Cardiac fibroblast (primary cell): ENCODE measurements at places on chromosomes 6 and 20.

GRCh38 chr6:33018904-33019303 lies 9.5 kb upstream of the HLA-DOA start:
- DNase-seq = peak; percentile 61

GRCh38 chr6:36023996-36024795 lies at the start of gene SLC26A8:
SLC26A8 (minus strand) TSS chr6:36024641; CDS start chr6:36019707, 4,934 bp downstream.
- no peak for DNase-seq

GRCh38 chr20:41425180-41425884 lies 58.7 kb upstream of the EMILIN3 start:
- no peak for DNase-seq

- no peak for DNase-seq
These were observed 46.9 kb downstream of the CDS2 start for GRCh38 chr20:5173751-5174150.

GRCh38 chr20:53738039-53738944 lies 144.7 kb upstream of the ZNF217 start:
- DNase-seq = peak; percentile 87

DNA sequence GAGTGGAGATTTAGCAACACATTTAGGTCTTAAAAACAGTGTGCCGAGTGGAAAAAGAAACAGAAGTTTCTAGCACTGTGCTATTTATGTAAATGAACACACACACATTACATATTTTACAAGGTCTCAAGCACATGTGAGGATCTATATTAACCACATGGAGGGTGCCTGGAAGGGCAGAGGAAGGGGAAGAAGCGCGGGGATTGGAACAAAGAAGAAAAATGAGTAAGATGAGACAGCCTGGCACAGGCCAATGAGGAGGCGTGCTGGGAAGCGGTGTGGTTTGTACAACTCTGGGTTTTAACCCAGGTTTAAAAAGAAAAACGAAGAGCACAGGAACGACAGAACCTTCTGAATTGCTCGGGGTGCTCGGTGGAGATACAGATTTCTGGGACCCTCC lies 5.7 kb downstream of the KCNG1 start:
- no peak for DNase-seq

DNA sequence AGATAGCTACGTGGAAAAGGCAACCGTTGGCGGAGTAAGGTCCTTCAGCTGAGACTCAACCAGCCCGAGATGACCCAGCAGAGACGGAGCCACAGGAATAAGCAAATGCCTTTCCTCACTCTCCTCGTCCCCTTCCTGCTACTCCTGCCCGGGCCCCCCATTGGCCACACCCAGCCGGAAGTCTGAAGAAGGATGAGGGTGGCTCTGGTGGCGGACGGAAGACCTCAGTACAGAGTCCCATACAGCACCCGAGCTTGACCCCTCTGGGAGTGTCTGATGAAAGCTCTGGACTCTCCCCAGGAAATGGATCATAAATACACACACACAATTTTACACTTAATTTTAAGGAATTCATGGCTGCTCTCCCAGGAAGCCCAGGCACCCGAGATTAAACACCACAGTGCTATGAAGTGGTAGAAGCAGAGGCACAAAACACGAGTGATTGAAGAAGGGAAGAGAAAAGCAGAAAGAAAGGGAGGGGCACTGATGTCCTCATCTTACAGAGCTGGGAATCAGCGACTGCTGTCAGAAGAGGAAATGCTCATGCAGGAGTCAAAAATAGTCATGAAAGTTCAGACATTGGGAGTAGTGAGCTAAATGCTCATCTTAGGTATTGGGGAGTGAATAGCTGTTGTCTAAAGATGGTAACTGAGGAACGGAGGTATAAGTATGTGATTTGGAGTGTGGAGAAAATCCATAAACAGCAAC lies 125.6 kb downstream of the BANF2 start:
- DNase-seq = peak; percentile 44

DNA sequence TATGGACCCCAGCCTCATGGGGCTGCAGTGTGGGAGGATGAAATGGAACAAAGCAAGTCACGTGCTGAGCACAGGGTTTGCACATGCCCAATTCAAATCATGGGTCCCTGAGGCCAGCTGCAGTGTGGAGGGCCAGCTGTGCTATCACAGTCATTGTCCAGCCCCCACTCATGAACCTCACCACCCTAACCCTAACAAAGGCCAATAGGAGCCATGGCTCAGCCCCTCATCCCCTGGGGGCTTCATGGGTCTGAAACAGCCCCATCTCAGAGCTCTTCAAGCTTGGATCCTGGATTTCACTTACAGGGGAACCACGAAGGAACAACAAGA lies 125.6 kb upstream of the MAFB start:
- DNase-seq = no peak

DNA sequence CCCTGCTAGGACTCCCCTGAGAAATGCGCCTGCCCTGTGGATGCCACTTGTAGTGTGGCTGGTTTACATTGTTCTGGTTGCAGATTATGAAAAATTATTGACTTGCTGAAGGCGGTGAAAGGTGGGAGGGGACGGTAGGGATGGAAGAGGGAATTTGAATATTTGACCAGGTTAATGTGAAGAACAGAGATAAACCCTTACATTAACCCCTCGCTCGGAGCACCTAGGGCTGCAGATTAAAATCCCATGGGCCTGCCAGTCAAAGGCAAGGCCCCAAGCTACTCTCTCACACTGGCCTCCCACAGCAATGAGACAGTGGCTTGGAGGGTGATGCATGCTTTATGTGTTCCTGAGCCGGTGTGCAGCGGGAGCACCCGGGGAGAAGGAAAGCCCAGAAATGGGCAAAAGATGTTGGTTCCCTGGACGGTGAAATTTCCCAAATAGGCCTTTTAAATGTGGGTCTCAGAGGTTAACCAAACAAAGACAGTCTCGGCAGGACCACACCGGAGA lies 2.5 kb downstream of the FOXF2 start:
- DNase-seq = no peak

- DNase-seq = no peak
These were observed 229.8 kb downstream of the SOX4 start for GRCh38 chr6:21823371-21823770.

- no peak for DNase-seq
These were observed 175.5 kb downstream of the MYLK4 start for GRCh38 chr6:2575236-2575635.

DNA sequence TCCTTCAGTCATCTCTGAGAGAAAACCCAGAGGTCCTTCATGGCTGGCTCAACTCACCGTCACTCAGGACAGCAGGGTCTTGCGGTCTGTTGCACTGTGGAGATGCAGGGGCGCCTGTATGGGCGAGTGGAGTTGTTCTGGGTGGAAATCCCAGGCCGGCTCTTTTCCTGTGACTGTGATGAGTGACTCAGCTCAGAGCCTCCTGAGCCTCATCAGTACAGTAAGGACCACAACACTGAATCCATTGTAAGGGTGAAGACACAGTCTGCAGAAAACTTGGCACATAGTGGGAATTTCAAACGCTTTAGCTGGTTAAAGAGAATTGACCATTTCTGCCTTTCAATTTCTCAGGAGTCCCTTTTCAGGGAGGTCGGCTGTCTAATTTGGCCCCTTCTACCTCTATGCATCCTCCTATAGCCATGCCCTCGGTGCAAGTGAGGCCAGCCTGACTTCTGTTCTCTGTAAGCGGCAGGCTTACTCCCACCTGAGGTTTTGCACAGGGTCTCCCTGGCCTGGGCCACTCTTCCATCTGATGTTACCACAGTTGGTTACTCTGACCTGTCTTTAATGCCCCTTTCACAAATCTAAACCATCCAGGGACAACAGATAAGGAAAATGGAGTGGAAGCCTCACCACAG lies 35.5 kb upstream of the TBXT start:
- DNase-seq = no peak

- no peak for DNase-seq
These were observed 25.6 kb downstream of the ARHGAP18 start for GRCh38 chr6:129684323-129684884.

GRCh38 chr6:169807699-169808607 lies 56.5 kb downstream of the ERMARD start:
- DNase-seq = no peak

- DNase-seq = no peak
These were observed 3.7 kb downstream of the MRPS18A start for GRCh38 chr6:43683708-43684455.

- peak; percentile 71 for DNase-seq
These were observed 81.2 kb downstream of the DACT2 start for GRCh38 chr6:168238159-168238909.
